NCI-H1694 treated with DMSO at 0.1 percent for 48 hours (cell line): ENCODE measurements at places on chromosomes 5 and 9.

DNA sequence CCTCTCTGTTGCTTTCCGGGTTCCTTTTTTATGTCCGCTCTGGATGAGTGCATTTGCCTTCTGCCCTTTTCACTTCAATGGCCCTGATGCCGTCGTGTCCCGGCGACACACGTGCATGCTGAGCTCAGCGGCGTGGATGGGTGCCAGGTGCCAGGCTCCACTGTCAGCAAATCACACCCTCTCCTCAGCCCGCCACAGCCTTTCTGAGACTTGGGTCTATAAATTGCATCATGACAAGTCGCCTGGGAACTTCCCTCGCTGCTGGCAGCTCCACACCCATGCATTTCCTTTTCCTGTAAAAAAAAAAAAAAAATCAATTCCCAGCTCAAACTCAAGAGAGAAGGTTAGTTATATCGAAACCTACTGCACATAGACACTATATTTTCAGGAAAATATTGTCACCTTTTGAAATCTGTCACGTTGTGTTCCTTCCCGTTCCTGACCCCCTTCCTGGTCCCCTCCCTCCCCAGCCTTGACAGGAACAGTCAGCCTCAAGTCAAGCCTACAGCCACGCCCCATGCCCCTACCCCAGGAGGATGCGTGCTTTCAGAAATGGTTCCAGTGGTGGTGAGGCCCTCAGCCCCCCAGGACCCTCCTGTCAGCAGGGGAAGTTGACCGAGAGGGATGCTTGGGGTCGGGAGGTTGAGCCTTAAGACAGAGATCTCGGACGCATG is 110.3 kb upstream of the PTCH1 start:
- DNase-seq = no peak

GRCh38 chr9:10268531-10269485 is 344.0 kb downstream of the PTPRD start:
- peak; percentile 39 for DNase-seq

DNA sequence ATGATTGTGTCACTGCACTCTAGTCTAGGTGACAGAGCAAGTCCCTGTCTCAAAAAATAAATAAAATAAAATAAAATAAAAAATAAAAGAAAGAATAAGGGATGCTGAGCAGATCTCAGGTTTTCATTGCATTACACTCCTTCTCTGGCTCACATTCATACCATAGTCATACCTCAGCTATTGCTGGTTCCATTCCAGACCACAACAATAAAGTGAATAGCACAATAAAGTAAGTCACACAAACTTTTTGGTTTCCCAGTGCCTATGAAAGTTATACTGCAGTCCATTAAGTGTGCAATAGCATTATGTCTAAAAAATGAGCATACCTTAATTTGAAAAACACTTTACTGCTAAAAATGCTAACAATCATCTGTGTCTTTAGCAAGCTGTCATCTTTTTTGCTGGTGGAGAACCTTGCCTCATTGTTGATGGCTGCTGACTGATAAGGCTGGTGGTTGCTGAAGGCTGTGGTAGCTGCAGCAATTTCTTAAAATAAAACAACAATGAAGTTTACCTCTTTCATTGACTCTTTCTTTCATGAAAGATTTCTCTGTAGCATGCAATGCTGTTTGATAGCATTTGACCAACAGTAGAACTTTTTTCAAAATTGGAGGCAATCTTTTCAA is 415.7 kb downstream of the ZNF608 start:
- DNase-seq = no peak

DNA sequence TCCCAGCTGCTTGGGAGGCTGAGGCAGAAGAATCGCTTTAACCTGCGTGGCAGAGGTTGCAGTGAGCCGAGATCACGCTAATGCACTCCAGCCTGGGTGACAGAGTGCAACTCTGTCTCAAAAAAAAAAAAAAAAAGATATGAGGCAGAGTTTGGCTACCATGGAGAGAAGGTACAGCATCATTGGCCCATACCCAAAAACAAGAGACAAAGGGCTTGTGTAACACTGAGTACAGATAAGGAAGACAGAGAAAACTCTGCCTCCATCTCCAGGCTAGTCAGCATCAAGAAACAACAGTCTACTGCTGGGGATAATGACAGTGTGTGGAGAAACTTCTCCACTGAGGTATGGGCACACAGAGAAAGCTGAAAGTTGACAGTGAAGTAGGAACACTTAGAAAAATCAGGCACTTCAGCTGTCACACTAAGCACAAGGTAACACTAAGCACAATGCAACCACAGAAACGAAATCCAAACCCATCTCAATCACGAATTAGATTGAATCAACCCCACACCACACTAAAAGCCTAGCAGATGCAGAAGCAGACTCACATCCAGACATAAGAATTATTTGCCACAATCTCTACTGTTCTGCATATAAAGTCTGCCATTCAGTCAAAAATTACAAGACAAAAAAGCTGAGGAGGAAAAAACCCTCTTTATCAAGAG is 10.5 kb downstream of the PJA2 start:
- no peak for DNase-seq

- DNase-seq = no peak
These were observed 288.4 kb downstream of the CAAP1 start for GRCh38 chr9:26604076-26604662.

DNA sequence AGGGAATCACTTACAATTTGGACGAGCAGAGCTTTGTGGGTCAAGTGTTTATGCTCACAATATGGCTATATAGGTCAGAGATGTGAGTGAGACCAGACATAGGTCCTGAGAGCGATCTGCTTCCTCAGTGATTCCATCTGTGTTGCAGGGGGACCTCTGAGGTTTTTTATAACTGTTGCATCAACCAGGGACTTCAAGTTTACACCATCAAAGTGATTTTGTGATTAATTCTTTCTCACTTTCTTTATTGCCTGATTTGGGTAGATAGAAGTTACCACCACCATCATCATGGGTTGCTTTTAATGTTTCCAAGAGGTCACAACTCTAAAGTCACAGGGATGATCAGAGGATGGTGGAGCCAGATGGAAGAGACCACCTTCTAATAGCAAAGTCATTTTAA is 7.0 kb upstream of the MTAP start:
- DNase-seq = no peak

- DNase-seq = no peak
These were observed 84.3 kb upstream of the PTPN3 start for GRCh38 chr9:109582386-109582785.

DNA sequence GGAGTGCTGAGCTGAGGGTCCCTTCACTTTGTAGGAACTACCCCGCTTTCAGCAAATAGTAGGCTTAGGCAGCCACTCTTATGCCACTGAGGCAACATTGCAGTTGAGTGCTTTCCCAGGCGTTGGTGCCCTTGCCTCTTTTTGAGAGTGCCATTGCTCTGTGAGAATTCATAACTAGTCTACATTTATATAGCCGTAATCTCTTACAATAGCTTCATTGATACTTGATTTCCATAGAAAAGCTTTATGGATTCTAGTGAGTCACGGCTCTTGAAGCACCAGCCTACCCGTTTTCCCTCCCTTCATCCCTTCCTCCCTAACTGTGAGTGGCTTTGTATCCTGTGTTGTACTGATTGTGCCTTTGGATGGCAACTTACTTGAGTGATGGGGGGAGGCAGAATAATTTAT is 283.9 kb downstream of the AOPEP start:
- DNase-seq = no peak

GRCh38 chr5:141882594-141883183 is 4.5 kb upstream of the PCDH1 start:
- DNase-seq = no peak

DNA sequence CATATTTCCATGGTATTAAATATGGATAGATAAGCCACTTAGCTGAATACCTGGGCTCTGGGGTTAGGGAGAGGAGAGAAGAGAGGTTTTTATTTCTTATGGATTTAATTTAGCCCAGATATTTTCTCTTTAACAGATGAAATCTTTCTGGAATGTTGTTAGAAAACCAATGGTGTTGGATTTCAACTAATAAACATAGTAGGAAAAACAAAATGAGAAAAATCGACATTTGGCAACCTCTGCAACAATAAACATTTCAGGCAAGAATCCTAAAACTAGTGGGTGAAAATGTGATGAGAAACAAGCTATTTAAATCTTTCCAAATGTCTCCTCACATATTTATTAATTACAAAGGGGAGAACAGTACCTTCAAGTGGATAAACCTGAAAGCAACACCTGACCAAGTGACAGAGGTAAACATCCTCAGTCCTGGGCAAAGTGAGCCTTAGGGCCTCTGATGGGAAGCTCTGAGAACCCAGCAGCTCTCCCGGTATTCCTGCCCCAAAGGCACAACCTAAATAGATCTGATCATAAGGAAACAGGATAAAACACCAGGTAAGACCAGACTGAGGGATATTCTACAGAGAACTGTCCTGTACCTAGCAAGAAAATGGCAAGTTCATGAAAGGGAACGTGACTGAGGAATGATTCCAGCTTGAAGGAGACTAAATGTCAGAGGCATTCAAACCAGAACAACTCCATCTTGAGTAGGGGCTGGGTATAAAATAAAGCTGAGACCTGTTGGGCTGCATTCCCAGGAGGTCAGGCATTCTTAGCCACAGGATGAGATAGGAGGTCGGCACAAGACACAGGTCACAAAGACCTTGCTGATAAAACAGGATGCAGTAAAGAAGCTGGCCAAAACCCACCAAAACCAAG is 163.7 kb downstream of the ESM1 start:
- DNase-seq = no peak

- DNase-seq = no peak
These were observed 24.4 kb upstream of the ABL1 start for GRCh38 chr9:130810609-130811136.

- no peak for DNase-seq
These were observed 39.4 kb downstream of the PIP5K1B start for GRCh38 chr9:68744426-68744825.

GRCh38 chr5:114648940-114649339 is 287.1 kb downstream of the KCNN2 start:
- no peak for DNase-seq

DNA sequence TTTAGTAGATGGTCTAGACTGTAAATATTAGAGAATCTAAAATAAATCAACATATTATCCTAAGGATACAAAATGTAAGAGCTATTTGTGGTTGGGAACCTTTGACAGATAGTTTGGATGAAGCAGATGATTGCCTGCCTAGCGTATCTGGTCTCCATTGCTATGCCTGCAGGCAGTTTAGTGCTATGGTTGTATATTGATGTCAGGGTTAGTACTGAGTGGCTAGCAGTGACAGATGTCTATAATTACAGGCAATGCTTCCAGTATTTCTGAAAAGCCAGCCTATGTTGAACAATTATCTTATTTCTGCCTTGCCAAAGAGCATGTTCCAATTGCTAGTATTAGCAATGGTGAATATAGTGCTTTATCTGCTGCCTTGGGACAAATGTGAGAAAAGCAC is 151.3 kb upstream of the TLX3 start:
- DNase-seq = peak; percentile 79

DNA sequence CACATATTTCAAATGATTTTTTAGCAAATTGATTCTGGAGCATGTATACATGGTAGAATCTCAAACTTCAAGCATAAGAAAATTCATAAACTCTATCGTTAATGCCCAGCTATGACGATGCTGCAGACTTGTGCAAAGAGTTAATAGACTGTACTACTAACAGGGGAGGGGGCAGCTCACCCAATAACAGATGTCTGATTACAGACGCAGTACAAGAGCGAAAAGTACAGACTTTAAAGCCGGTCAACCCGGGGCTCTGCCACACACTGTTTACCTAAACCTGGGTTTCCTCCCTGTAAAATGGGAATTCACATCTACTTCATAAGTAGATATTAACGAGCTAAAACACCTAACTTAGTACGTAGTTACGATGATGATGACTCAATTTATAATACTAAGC is 651 bp downstream of the TRIM23 start:
- DNase-seq = no peak

DNA sequence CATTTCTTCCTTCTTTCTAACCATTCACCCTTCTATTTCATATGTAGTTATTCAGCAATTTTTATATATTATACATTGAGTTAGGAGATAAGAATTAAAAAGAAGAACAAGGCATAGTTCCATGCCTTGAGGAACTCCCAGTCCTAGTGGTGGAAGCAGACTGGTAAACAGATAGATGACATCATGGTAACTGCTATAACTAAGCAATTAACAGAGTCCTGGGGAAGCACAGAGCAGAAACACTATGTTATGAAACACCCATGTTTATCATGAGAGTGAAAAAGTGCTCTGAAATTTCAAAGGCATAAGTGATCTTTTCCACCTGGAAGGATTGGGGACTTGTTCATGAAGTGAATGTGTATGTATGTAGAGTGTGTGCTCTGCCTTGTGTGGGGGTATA is 14.6 kb downstream of the PAPPA start:
- DNase-seq = no peak

- DNase-seq = peak; percentile 75
These were observed 10.0 kb downstream of the S1PR3 start for GRCh38 chr9:89000973-89001916.

DNA sequence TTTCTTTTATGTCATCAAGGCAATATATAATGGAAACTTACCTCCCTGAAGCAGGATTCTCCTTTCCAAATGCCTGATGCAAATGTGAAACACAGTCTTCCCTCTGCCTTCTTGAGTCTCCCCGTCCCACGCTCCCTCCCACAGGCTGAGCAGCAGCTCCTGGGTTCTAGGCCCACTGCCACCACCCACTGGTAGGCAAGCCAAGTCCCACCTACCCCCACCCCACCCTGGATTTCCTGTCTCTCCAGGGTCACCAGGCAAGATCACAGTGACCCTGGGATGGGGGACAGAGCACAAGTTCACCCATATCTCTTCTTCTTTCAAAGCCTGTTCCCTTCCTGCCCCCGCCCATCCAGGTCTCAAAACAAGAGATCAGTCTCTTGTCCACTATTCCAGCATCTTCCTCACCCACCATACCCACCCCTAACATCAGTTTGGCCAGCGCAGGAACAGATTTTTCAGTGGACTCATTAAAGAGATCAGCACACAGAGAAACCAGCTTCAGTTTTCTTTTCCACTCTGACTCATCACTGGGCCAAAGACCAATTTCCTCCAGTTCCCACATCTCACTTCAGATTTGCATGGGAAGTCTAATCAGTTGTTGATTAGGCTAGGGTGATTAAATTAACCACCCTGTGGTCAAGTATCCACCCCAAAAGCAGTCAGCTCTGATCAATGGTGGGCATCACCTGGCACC is 151.5 kb downstream of the ACTL7B start:
- no peak for DNase-seq

- no peak for DNase-seq
These were observed 19.3 kb downstream of the PGGT1B start for GRCh38 chr5:115243412-115243811.

DNA sequence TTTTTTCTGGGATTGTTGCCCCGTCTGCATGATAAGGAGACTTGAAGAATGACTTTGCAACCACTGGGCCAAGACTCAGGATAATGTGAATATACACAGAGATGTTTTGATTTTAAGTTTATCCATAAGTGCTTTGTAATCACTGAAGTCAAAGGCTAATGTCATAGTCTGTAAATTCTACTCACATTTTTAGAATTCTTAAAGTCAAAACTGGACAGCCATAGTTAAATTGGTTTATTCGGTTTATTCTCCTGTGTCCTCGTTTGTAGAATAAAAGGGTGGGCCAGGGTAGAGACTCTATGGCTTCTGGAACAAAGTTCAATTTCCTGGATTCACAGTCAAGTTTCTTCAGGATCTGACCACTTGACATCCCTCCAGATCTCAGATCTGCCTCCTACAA is 327.7 kb upstream of the TNC start:
- DNase-seq = no peak
